Spleen (tissue), 13 donors: ENCODE measurements at places on chromosomes 3 and 15. TPM values are rescaled to one million over a fixed set of nuclear protein-coding genes. Genes with fewer than 3 reads are reported as not detected.

LNP1 gene
- 1.2 TPM for total RNA-seq

LIPC gene
- 1.1 TPM for total RNA-seq

ONECUT1 gene
- not detected for total RNA-seq

LEKR1 gene
- 1.9 TPM for total RNA-seq

PEX5L gene
- total RNA-seq: 0.55 TPM

SLCO2A1 gene
- total RNA-seq: 46.4 TPM

CXCR6 gene
- 16.4 TPM for total RNA-seq

TMEM87A gene
- 40.3 TPM for total RNA-seq

DUOXA2 gene
- not detected for total RNA-seq

LRRN1 gene
- 7.9 TPM for total RNA-seq

ITIH1 gene
- total RNA-seq: 1.8 TPM

ADAMTSL3 gene
- 5.5 TPM for total RNA-seq

CNTN4 gene
- 3.5 TPM for total RNA-seq

CCRL2 gene
- 21.7 TPM for total RNA-seq

LRRC2 gene
- 10.9 TPM for total RNA-seq

XIRP1 gene
- 0.51 TPM for total RNA-seq

SNTN gene
- total RNA-seq: not detected

GOLGA6A gene
- total RNA-seq: not detected

RASGRP1 gene
- 25.0 TPM for total RNA-seq

ILDR1 gene
- 1.0 TPM for total RNA-seq

MELTF gene
- 2.4 TPM for total RNA-seq

PRKCD gene
- total RNA-seq: 59.6 TPM

SPINT1 gene
- total RNA-seq: 11.9 TPM

NRG4 gene
- total RNA-seq: not detected

ESYT3 gene
- total RNA-seq: not detected

TMCC1 gene
- total RNA-seq: 23.9 TPM

CLDN16 gene
- total RNA-seq: not detected

ITPKA gene
- not detected for total RNA-seq

RETNLB gene
- total RNA-seq: not detected

NOX5 gene
- total RNA-seq: 29.2 TPM

PLSCR2 gene
- not detected for total RNA-seq

SPATA12 gene
- total RNA-seq: not detected

CCDC9B gene
- 18.0 TPM for total RNA-seq

SEMA3F gene
- total RNA-seq: 98.8 TPM

CD200 gene
- total RNA-seq: 7.9 TPM

TEX55 gene
- total RNA-seq: not detected

TWF2 gene
- 109 TPM for total RNA-seq

CTXN2 gene
- total RNA-seq: not detected

GOLGA6L9 gene
- 4.3 TPM for total RNA-seq

ADIPOQ gene
- total RNA-seq: not detected

GREM1 gene
- 0.94 TPM for total RNA-seq

GOLGA6L1 gene
- not detected for total RNA-seq

HEMK1 gene
- total RNA-seq: 18.9 TPM

DCBLD2 gene
- 3.1 TPM for total RNA-seq

LRRK1 gene
- 31.3 TPM for total RNA-seq
